ENCODE measurements at places on chromosomes 3 and 15.

- no peak for DNase-seq
Measured at GRCh38 chr3:136305879-136306278, 55.7 kb downstream of the PCCB start.

GRCh38 chr3:127324913-127325628 is 37.2 kb upstream of the PRR20G start:
- DNase-seq, result no peak

DNA sequence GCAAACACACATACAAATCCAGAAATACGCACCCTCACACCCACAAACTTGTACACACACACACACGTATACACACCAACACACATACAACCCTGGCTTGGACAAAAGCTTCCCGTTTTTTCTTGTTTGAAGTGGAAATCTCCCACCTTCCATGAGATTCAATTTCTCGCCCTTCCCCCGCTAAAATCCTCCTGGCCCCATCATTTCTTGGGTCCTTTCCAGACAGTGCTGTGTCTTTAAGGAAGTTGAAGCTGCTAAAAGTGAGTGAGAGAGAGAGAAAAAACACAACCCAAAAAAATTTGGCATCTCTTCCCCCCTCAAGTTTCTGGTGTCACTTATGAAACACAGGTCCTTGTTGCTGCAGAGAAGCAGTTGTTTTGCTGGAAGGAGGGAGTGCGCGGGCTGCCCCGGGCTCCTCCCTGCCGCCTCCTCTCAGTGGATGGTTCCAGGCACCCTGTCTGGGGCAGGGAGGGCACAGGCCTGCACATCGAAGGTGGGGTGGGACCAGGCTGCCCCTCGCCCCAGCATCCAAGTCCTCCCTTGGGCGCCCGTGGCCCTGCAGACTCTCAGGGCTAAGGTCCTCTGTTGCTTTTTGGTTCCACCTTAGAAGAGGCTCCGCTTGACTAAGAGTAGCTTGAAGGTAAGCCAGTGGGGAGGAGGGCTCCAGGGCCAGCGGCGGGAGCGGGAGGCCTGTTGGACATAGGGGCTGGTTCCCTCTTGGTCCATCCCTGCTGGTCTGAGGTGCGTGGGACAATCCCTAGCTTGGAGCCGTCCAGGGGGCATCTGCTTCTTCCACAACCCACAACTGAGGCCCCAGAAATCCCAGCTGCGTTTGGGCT is at the start of gene ISLR:
TSS of gene ISLR (plus strand) at position 331 of the 839 bp plus-strand sequence. CDS start 1,149 bp downstream, outside the sequence.
- no peak for DNase-seq

- DNase-seq, result no peak
Measured at GRCh38 chr15:43762824-43763223, 13.9 kb downstream of the ELL3 start.

Measured in activated naive CD4-positive, alpha-beta T cell treated with anti-CD3 and anti-CD28 coated beads, Interleukin-2, amount 10 ng/mL, durations not matched to agents 7 days and 5 days (primary cell).